Progenitor cell of endocrine pancreas (in vitro differentiated cells): ENCODE measurements at places on chromosomes 7 and 10. TPM values are rescaled to one million over a fixed set of nuclear protein-coding genes. Genes with fewer than 3 reads are reported as not detected.

OR2A25 gene
- total RNA-seq: not detected in 2 replicates

FXYD4 gene
- total RNA-seq: not detected in 2 replicates

NPY gene
- total RNA-seq: 1.1 TPM in 1 of 2 replicates, not detected in the other

XPNPEP1 gene
- 40.0 and 66.8 TPM in 2 replicates for total RNA-seq

FAM25A gene
- not detected in 2 replicates for total RNA-seq

PDE6C gene
- not detected in 2 replicates for total RNA-seq
